ENCODE measurements at places on chromosomes 11 and 22. TPM values are rescaled to one million over a fixed set of nuclear protein-coding genes. Genes with fewer than 3 reads are reported as not detected.

Gene KLHDC7B
- total RNA-seq = not detected

Gene CCDC179
- not detected for total RNA-seq

GRCh38 chr22:29914991-29915533 lies 32.1 kb downstream of the MTMR3 start:
- no peak for DNase-seq

Gene TUB
- 1.8 TPM for total RNA-seq

Gene XKR3
- not detected for total RNA-seq

Gene KCNJ11
- total RNA-seq = 1.0 TPM

- no peak for DNase-seq
Measured at GRCh38 chr11:57161351-57161750, 20.4 kb upstream of the LRRC55 start.

GRCh38 chr22:26898946-26899605 lies 241.7 kb downstream of the MIAT start:
- no peak for DNase-seq

Gene KCNK4
- total RNA-seq = not detected

Measured in glomerular endothelial cell (primary cell).